Fibroblast of skin of scalp (primary cell): ENCODE measurements at places on chromosomes 7 and 10.

- no peak for DNase-seq
Measured at GRCh38 chr7:136294977-136295376, 317.8 kb upstream of the MTPN start.

DNA sequence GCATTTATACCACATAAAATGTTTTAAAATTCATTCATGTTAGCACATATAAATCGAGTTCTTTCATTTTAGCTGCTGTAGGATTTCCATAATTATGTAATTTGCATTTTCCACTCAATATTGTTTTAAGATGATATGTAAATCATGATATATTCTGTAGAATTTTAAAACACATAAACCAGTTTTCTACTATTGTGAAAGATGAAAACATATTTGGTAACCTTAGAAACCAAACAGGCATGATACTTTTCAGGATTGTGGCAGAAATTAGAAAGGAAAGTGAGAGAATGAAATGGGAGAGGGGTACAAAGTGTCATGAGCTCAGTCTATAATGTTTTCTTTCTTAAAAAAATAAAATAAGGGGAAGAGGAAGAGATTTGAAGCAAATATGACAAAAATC is 269.3 kb downstream of the PPP1R3A start:
- DNase-seq, result no peak

DNA sequence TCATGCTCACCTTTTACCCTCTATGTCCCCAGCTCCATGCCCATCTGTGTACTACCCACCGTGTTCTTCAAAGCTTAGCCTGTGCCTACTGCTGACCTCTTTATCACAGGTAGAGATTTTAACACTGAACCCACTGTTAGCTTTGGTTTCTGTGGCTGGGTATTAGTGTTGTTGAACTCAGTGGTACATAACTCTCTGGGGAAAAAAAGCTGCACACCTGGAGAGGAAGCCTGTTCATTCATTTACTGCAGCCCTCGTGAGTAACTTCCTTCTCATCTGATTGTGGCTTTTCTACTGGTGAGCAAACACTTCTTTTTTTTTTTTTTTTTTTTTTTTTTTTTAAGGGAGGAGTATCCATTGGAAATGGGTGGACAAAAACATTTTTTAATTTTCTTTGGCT is 326.3 kb downstream of the CCSER2 start:
- DNase-seq, result no peak

DNA sequence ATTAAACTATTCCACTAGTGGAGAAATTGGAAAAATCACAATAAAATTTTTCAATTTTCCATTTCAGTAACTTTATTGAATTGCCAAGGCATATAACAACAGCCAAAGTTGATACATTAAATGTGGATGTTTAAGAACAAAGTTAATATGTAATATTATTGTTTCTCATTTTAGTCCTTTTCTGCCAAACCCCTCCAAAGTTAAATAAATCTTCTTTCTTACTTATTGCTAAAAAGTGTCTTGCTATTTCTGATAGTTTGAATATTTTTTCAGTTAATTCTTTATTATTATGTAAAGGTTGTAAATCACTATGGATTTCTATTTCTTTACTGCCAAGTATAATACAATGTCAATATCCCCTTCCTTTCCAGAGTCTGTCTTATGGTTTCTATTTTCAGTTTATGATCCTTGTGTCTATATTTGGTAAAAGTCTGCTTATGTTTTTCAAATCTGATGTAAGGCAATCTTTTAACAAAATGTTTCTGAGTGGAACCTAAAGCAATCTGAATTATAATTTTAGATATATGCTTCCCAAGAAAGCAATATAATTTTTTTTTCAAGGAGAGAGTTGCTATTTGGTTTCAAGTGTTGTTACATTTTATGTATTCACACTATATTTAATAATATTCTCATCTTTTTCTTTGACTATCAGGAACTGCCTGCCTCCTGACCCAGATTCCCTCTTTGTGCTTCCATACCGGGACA is 80.3 kb upstream of the RHOBTB1 start:
- no peak for DNase-seq

- DNase-seq, result no peak
Measured at GRCh38 chr10:76245951-76246495, 814.6 kb downstream of the LRMDA start.

DNA sequence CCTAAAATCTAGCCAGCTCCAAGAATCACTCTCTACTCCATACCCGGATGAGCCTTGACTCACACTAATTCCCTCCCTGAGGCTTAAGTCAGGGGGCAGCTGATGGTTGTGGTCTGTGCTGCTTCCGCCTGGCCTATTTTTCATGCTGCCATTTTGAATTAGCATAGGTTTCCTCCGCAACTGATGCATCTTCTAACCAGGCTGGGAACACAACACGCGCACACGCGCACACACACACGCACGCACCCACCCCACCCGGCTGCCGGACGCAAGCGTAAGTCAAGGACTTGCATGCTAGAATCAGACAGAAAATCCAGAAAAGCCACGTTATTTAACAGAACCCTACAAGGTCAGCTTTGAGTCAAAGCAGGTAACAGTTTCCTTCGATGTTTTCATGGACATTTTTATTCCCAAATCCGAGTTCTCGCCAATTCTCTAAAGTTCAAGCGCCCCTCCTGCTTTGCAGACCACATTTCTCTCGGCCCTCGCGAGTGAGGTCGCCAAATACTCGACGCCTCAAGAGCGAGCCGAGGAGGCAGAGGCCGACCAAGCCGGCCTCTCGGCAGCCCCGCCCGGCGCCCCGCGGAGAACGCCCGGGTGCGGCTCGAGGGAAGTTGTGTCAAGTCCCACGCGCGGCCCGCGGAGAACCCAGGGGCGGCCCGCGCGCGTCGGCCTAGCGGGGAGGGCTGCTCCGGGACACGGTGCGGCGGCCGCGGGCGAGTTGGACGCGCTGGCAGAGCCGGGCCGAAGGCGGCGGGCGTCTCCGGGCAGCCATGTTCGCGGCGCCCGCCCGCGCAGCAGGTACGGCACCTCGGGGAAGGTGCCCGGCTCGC is 961 bp downstream of the SCRN1 start:
- peak; percentile 75 for DNase-seq

- DNase-seq, result no peak
Measured at GRCh38 chr7:79221211-79221610, 232.3 kb downstream of the MAGI2 start.

DNA sequence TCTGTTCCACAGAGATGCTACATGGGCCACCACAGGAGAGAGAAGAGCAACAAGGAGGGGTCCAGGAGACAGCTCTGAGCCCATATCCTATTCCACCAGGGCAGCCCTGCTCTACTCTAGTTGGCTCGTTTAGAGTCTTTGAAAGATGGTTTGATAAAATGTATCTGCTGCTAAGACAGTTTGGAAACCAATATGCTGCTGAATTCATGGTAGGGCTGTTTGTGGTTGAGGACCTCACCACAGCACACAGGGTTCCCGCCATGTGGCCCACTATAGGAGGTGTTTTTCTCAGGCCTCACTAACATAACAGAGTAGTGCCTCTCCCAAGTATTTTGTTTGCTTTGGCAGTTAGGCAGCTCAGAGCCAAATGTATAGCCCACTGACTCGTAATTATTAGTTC is 35.8 kb upstream of the ZC3HAV1L start:
- no peak for DNase-seq

- DNase-seq, result no peak
Measured at GRCh38 chr7:16794986-16795385, 9.8 kb downstream of the AGR2 start.

GRCh38 chr10:63866747-63867140 is 345.5 kb downstream of the REEP3 start:
- no peak for DNase-seq
